ENCODE measurements at places on chromosomes 16 and 17.

DNA sequence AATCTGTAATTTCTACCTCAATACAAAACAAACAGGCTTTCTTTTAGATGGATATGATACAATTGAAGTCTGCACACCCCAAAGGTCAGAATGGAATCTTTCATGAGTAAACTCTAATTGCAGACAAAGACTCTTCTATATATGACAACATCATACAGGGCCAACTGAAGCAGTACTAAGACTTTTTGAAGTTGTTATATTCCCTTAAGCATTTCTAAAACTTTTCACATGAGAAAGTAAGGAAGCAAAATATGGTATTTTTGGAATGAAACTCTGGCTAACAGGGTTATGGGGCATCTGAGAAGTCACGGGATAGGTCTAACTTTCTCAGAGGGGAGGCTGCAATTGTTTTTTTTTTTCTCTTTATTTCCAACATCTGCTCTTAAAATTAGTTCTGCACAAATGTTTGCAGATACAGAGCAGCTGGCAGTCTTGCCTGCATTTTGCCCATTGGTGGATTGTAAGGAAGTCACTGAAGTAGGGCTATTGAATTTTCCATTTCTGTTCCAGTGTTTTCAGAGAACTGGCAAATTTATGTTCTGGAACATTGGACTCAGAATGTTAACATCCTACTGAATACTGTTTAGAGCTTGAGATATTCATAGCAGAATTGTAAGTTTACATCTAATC, 59.1 kb downstream of the SSH2 start:
- no peak for DNase-seq

DNA sequence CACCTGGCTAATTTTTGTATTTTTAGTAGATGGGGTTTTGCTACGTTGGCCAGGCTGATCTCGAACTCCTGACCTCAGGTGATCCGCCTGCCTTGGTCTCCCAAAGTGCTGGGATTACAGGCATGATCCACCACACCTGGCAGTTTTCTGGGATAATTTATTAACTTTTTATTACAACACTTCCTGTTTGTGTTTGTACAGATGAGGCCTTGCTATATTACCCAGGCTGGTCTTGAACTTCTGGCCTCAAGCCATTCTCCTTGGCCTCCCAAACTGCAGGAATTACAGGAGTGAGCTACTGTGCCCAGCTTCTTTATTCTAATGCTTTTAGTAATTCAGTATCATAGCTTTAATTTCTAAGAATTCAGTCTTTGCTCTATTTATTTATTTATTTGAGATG, 16.1 kb upstream of the SPN start:
- DNase-seq, result no peak

DNA sequence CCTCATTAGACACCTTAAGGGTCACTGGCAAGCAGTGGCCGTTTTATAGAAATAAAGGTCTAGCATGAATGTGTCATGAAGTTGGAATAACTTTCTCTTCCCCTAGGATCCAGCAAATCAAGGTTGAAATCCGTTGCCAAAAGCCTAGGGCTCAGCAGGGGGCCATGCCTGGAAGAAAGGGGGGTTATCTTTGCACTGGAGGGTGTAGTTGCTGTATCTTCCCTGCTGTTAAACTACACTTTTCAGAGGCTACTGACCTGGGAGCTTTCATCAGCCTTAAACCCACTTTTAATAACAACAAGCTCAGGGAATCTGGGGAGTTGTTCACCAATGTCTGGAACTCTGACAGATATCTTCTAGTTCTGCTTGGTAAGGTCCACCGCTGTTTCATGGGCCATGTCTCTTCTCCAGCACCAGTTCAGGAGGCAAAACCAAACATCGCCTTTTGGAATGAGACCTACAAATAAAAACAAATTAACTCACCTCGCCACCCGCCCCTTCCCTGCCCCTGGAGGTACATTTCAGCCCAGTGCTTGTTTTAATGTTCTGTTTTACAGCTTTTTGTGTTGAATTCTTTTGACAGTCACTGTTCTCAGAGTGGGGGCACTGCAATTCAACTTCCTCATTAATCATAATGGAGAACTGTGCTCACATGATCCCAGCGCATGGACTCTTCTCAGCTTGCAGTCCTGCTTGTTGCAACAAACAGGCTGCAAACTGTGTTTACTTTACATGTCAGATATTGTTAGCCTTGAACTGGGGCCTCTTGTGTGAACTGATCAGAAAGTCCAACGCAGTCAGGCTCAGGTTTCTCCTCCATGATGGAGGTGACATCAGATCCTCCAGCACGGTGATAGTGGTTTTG, 508.7 kb downstream of the KCNJ2 start:
- DNase-seq, result no peak

GRCh38 chr16:16992975-16993765, 477.6 kb downstream of the XYLT1 start:
- DNase-seq, result no peak

DNA sequence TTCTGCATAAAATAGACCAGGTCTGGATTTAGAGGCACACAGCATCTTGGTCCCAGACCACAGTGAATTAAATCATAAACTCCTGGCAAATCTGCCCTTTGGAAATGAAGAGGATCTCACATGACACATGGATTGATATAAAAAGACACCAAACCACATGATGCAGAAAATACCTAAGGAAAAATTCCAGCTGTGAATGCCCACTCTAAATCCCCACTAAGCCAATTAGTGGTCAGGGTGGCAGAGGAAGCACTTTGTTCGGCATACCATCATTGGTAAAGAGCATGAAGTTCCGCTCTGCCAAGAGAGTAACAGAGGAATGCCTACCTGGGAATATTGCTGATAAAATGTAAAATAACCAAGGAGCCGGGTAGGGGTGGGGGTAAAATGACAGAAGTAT, 32.4 kb upstream of the NOL11 start:
- no peak for DNase-seq

DNA sequence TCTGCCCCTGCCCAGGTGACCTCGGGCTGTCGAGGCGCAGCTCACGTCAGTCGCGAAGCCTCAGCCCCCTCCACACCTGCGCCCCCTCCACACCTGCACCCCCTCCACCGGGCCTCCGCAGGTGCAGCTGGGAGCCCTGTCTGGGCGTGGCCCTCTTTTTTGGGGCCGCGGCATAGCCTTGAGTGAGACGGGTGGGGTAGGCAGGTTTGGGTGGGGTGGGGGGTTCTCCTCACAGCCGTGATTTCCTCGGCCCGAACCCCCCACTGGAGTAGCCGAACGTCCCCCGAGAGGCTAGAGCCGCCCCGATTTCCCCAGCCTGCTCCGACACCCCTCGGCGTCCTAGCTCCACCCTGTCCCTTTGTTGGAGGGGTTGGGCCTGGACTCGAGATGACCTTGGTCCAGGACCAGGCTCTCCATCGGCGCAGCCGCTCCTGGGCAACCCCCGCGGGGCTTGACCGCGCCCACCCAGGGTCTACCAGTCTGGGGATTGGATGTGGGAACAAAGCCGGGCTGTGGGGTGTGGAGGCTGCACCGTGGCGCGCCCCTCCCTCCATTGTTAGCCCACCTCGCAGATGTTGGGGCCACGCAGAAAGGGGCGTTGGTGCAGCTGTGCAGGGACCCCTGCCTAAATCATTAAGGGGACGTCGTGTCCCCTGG, 626 bp downstream of the TUBB3 start:
- DNase-seq, result peak; percentile 17

GRCh38 chr16:67445441-67445912, 14.6 kb downstream of the HSD11B2 start:
- no peak for DNase-seq

GRCh38 chr16:2825906-2826305, 4.2 kb upstream of the ZG16B start:
- no peak for DNase-seq

- DNase-seq, result no peak
These were observed 127.5 kb downstream of the SOCS1 start for GRCh38 chr16:11128211-11129141.

- DNase-seq, result no peak
These were observed 27.7 kb downstream of the NME3 start for GRCh38 chr16:1743376-1744337.

DNA sequence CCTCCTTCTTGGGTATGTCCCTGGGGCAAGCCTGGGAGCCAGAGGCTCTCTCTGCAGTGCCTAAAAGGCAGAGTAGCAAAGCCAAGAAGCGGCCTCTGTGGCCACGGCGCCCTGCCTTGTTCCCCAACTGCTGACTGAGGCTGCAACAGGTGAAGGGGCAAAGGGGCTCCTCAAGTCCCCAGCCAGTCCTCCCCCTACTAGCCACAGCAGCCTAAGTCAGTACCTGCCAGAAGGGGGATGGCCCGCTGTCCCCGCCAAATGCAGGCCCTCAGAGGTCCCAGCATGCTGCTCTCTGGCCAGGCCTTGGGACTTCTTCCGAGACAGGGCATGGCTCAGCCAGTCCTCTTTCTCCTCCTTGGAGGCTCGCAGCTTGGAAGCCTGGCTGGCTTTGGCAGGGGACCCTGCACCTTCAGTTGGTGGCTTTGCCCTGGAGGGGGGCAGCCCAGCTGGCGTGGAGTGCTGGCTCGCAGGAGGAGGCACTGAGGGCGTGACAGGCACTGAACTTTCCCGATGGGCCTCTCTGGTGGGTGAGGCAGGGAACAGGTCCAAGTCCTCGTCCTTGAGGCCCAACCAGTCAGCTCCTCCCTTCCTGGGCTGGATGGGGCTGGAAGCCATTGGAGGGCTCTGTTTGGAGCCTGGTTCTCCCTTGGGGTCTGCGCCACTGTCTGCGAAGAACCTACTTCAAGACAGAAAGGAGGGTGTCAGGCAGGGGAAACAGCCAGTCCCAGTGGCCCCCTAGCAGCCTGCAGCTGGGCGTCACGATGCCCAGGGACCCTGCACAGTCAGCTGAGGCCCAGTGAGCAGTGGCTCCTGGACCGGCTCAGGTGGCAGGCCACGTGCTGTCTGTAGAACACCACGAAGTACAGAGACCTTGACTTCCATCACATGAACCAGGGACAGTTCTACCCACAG, 17.6 kb downstream of the FBF1 start:
- DNase-seq, result no peak

DNA sequence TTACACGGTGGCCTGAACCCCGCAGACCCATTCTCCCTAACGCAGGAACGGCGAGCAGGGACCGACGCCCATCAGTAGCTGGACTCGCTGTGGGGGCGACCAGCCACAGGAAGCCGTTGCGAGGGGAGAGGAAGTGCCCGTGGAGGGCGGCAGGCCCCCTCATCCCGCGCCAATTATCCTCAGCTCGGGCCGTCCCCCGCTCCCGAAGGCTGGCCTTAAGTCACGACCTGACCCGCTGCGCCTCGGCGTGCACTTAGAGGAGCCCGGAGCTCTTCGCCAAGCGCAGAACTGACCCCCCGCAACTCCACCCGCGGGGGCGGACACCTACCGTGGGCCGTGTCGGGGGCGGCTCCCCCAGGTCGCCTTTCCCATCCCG, 401 bp downstream of the ARL16 start:
- no peak for DNase-seq

DNA sequence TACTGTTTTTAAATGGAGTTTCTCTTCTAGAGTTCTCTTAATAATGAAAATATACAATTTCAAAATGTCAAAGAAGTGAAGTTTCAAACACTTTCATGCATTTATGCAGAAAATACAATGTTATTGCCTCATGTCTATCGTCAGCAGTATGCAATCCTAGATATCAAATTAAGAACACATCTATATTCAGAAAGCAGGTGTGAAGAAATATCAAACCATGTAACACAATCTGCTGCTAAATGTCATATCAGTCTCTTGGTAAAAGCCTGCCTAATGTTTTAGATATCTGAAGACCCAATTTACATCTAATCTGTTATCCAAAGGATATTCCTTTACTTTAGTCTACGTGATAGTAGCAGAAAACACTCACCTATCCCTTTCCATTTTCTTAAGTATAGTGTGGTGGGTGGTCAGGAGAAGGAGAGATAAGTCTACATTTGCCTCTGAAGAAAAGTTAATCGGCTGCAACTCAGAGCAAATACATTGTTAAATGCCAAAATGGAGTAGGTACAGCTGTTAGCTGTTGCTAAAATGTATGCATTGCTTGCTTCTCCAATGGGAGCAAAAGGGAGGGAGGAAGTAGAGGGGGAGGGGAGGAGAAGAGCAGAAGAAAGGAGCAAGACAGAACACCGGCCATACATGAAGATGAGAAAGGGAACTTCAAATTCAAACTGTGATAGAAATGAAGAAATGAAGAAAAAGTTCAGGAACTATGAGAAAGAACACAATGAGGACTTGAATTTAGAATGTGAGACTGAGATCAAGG, 64.9 kb downstream of the ITFG1 start:
- DNase-seq, result no peak

- DNase-seq, result no peak
These were observed 3.9 kb downstream of the KRT27 start for GRCh38 chr17:40778461-40778860.

- peak; percentile 59 for DNase-seq
These were observed 4.4 kb upstream of the ARMC7 start for GRCh38 chr17:75105126-75106080.

GRCh38 chr17:46896991-46897390, 26.0 kb upstream of the GOSR2 start:
- DNase-seq, result no peak

GRCh38 chr17:18157354-18157985, 26.2 kb upstream of the ALKBH5 start:
- DNase-seq, result no peak

- DNase-seq, result no peak
These were observed 259.8 kb downstream of the CPPED1 start for GRCh38 chr16:12543700-12544476.

DNA sequence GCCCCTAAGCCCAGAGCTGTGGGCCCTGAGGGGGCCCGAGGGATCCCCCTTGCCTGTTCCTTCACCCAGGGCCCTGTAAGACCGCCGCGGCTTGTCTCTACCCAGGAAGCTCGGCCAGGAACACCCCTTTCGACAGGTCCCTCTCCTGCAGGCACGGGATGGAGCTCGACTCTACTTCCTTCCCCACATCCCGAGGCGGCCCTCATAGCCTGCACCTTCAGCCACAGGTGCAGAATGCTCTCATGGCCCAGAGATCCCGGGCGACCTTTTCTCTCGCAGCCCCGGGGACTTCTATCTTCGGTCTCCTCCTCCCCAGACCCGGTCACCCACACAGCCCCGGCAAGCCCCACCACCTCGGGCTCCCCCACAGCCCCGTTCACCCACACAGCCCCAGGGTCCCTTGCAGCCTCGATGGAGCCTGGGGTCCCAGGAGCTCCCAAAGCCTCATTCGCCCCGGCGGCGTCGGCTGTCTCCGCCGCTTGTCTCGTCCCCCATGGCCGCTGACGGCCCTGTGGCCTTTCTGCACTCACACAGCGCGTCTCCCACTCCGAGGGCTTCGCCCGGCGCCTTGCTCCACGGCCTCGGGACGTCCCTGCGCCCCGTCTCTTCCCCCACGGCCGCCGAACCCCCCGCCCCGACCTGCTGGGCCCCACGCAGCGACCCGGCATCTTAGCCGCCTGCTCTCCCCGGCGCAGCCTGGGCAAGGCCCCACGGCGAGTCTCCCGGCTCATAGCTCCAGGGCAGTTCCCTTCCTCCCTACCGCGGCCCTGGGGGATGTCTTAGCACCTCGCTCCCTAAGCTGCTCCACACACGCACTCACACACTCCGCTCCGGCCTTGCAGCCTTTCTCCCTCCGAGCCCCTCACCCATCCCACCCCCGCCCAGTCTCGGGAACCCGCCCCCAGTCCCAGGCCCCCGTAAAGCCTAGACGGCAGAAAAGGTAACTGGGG, 650 bp downstream of the KIAA0753 start:
- DNase-seq, result no peak
